ENCODE measurements at places on chromosomes 2 and 18.

- DNase-seq, result peak; percentile 75
Measured at GRCh38 chr2:98444436-98445176, at the start of gene INPP4A. Gene INPP4A (plus strand): TSS chr2:98444858. CDS start chr2:98520049, 75,191 bp downstream.

GRCh38 chr18:52339891-52340371, at the start of gene DCC:
Gene DCC (plus strand): TSS chr18:52340197. CDS start chr18:52340788, 591 bp downstream.
- DNase-seq, result no peak

DNA sequence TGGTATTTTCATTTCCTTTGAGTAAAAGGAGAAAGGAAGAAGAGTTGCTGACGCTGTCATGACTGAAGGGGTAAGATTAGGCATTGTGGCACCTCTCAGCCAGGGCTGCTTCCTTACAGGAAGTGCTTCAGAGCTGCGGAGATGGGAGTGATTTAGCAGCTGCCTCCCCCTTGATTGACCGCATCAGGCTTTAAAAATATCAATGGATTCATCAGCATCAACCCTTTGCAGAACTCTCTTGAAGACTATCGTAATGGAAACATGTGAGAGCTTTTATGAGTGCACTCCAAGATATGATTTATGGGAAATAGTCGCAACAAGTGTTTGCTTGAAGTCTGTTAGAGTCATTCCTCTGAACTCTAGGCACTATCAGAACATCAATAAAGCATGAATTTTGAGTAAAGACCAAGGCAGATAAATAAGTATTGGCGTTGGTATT, 141.1 kb downstream of the CSRNP3 start:
- no peak for DNase-seq

- DNase-seq, result no peak
Measured at GRCh38 chr18:63192885-63193349, 126.7 kb downstream of the BCL2 start.

DNA sequence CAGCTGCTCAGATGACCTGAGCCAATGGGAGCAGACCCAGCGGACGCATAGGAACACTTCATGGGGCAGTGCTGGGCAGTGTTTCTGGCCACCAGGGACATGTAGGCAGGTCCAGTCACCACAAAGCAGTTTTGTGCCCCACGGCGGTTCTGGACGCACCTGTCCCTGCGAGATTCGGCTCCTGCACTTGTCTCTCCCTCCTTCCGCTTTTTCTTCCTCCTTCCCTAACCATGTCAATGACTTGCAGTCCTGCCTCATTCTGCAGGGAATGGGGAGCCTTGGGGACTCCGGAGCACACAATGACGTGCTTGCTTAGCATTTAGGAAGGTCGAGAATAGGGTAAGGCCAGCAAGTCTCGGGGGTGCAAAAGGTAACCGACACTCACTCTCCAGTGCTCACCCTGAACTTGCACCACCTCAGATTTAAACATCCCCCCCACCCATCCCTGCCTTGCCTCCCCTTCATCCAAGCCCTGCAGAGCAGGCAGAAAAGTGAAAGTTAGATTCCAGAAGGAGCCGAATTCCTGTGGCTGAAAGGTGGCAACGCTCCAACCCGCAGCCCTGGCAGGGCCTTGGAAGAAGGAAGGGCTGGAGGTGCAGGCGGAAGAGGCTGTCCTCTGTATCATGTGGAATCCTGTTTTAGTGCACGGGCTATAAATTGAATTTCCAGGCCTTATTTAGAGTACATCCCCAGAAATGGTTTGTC, 40.5 kb upstream of the ATG16L1 start:
- no peak for DNase-seq

- DNase-seq, result no peak
Measured at GRCh38 chr18:26506012-26506411, 42.3 kb downstream of the KCTD1 start.

DNA sequence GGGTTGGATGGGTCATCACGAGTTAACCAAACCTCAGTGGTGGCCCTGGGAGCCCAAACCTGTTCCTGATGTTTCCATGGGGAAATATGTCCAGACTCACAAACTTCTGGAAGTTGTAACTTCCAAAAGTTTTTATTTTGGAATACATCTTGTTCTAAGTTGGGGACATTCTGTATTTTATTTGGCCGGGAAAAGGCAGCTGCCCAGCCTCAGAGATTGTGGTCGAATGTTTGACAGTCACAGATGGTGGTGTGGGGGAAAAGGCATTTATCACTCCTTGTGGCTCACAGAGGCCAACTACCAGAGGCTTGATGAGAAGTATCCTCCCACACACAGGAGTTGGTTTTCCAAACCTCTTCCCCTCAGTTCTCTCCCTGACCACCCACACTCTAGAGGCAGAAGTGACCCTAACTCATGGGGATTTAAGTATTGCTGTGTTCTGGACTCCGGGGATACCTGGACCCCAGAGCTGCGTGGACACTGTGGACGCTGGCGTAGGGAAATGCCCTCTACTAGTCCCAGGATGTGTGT, 124.7 kb upstream of the PPP1CB start:
- DNase-seq, result no peak

GRCh38 chr2:241859017-241859435, 332 bp upstream of the PDCD1 start:
- no peak for DNase-seq

GRCh38 chr2:28117104-28117596, 226.6 kb downstream of the BABAM2 start:
- DNase-seq, result no peak

- DNase-seq, result no peak
Measured at GRCh38 chr2:197161774-197162173, 148.8 kb downstream of the ANKRD44 start.
